Stimulated activated CD4-positive, alpha-beta T cell treated with anti-CD3 and anti-CD28 coated beads, Interleukin-15, amount 100 ng/mL, for 48 hours (primary cell): ENCODE measurements at places on chromosomes 2 and 18.

- DNase-seq: no peak
Measured at GRCh38 chr2:74702001-74702715, 48.1 kb downstream of the SEMA4F start.

GRCh38 chr18:55778788-55779690 is 191.0 kb upstream of the TCF4 start:
- DNase-seq: no peak

GRCh38 chr2:197433780-197434438 is 919 bp downstream of the SF3B1 start:
- DNase-seq: no peak

GRCh38 chr2:61855318-61855613 is 1.4 kb upstream of the FAM161A start:
- DNase-seq: no peak

DNA sequence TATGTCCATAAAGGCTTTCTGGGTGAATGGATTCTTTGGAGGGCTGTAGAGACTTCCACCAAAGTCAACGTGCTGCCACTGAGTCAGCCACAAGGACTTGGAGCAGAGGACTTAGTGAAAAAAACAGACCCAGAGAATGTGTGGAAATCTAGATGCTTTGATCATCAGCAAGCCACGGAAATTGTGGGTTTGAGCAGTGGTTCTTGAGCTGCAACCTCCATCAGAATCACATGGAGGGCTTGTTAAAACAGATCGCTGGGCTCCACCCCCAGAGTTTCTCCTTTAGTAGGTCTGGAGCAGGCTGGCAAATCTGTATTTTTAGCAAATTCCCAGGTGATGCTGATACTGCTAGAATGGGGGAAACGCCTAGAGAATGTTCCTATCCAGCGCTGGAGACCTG is 95.3 kb downstream of the RBM43 start:
- no peak for DNase-seq

- no peak for DNase-seq
Measured at GRCh38 chr18:69408522-69408921, 7.8 kb downstream of the DOK6 start.
